ENCODE measurements at places on chromosomes 12 and 14.
A peak's percentile ranks its signal among the peaks of the same experiment; 100 is the strongest.

- peak; percentile 74 for DNase-seq
Measured at GRCh38 chr12:50201987-50202521, 34.9 kb upstream of the CERS5 start.

GRCh38 chr14:53950031-53950793 lies 6.4 kb downstream of the BMP4 start:
- no peak for DNase-seq

DNA sequence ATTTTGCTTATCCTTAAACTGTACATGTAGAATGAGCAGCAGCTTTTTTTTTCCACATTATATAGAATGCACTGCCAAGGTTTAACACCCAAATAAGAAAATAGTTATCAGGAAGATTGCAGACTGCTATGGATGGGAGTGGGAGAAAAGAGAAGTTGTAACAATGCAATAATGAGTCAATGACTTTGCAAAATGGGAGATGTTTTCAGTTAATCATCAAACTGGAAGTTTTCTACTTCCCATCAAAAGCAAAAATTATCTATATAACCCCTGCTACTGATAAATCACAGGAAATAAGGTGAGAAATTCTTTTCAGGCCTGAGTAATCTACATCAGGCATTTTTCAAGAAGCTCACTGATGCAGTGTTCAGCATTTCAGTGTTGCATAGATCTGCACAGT lies 309.1 kb downstream of the GXYLT1 start:
- DNase-seq = no peak

- DNase-seq = no peak
Measured at GRCh38 chr12:88127099-88127498, 14.8 kb downstream of the CEP290 start.

- no peak for DNase-seq
Measured at GRCh38 chr12:112168561-112168971, 43.2 kb downstream of the TRAFD1 start.

DNA sequence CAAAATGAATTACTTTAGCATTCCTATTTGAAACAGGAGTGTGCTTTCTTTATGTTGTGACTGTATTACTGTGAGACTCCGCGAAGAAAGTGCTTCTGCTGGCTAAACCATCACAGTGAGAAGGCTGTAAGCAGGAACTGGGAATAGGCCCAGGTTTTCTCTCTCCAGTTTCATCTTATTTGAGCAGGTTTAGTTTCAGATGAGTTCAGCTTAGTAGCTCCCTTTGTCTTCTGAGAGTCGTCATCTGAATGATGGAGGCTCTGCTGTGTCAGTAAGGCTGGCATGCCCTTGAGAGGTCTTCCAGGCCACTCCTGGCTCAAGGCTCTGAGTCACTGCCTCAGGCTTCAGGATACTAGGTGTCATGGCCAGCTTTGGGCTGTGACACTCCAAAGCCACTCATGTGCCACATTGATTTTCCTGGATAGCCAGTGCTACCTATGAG lies 205.6 kb upstream of the RGS6 start:
- DNase-seq = no peak

- no peak for DNase-seq
Measured at GRCh38 chr14:72636871-72637270, 257.0 kb downstream of the DPF3 start.

DNA sequence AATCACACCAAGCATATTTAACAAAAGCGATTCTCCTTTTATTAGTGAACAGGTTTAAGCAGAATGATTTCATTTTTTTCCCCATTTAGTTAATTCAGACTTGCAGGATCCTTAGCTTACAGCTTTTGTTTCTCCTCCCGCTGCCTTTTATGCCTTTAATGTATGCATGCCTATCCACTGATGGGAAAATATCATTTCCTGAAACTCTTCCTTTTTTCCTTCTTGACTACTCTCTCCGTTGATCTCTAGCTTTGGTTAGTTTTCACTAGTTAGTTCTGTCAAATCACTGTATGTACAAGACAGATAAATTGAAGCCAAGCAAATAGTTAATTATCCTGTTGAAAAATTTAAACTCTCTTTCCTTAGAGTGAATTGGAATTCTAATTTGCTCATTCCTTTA lies 26.3 kb downstream of the NKX2-1 start:
- DNase-seq = no peak

DNA sequence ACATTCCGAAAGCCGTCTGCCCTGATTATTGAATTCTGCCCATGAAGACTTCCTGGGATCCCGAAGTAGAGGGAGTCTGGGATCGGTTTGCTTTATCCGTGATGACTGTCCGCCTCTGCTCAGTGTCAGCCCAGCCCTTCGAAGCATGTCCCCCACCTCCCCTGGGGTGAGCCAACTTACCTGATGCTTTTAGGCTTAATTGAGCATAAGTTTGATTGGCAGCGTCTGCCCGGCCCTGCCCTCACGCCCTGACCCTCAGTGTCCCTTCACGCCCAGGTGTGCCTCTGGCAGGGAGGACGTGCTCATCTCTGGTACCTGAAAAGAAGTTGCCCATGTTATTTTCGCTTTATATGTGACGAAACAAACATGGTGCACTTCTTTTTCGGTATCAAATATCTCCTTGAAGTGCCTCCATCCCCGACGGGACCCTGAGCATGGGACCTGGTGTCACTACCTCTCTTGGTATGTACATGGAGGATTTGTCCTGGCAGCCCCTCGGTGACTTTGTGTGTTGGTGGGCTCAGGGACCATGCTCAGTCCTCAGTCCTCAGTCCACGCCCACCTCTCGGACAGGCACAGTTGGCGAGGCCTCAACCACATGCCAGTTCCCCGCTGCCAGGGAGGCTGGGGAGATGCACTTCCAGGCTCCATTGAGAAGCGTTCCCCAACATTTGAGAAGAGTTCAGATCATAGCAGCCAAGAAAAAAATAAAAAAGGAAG lies 130.1 kb upstream of the RTL1 start:
- DNase-seq = no peak

DNA sequence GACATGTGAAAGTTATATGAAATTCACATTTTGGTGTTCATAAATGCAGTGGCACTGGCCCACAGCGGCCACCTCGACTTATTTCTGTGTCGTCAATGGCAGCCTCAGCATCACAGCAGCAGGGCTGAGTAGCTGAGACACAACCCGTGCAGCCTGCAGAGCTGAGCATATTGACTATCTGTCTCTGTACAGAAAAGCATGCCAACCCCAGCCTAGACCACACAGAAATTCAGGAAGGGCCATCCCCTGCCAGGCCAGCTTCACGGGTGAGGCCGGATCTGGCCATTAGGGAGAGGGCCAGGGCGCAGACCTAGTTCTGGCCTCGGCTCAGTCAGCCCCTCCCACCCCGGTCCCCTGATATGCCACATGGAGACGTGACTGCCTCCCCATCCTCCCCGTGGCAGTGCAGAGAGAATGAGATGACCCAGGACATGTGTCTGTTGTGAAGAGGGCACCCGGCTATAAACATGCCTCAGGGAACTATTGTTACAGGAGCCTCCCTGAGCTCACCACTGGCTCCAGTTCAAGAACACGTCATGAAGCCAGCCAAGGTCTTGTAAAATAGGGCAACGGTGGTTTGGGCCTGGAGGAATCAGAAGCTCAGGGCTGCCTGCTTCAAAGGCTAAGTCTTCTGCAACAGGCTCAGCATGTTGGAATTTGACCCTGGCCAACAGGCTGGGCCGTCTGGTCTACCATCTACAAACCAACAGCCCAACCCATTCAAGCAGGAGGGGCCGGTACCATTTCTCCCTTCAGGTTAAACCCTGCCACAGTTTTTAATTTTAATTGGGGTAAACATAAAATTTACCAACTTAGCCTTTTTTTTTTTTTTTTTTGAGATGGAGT lies 25.5 kb downstream of the SCARB1 start:
- DNase-seq = peak; percentile 96

DNA sequence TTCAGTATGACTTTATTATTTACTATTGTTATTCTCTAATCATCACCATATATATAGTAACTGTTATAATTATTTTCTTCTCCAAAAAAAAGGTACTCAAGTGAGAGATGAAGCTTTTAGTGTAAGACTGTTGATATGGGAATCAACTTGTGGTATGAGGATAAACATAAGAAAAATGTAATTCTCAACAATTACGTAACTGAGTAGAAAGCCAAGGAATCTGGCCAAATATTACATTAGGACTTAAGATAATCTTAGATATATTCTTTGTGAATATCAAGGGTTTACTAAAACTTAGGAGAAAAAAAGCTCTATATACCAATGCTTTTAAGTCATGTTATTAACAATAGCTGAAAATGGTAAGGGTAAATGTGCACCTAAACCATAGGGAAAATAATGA lies 13.3 kb downstream of the SENP1 start:
- no peak for DNase-seq

GRCh38 chr12:116284396-116284795 lies 6.9 kb upstream of the MED13L start:
- no peak for DNase-seq

GRCh38 chr14:105021656-105022275 lies 883 bp upstream of the CDCA4 start:
- peak; percentile 48 for DNase-seq

- no peak for DNase-seq
Measured at GRCh38 chr12:91271185-91271584, 88.6 kb upstream of the DCN start.

GRCh38 chr12:20423557-20423956 lies 55.2 kb downstream of the PDE3A start:
- no peak for DNase-seq

- peak; percentile 92 for DNase-seq
Measured at GRCh38 chr12:2958432-2959191, 585 bp upstream of the TEAD4 start.

DNA sequence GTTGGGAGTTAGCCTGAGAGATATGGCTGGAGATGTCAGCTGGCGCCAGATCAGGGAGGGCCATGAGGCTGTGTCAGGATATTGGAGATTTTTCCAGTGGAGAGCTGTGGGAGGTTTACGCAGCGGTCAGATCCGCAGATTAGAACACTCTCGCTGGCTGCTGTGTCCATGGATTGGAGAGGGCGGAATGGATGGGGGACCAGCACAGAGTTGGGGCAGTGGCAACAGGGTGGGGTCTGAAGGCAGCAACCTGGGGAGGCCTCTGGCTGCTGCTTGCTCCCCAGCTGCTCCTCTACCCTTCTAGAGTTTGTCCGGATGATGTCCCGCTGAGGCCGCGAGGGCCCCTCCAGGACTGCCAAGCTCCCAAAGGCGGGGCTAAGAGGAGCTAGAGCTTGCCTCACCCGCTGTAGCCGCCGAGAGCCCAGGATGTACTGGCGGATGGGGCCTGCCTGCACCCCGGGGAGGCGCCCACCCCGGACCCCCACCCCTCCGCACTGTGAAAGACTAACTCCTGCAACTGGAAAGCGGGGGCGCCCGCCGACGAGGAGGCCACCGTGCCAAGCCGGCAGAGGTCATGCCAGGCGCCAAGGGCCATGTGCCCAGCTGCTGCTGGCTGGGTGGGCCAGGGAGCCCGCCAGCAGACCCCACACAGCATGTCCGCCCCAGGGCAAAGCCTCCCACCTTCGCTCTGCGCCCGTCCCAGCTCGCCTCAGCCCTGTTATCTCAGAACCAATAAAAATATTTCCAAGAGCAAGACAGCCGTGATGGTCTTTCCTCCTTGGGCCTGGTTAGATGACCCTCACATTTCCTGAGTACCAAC lies 20.2 kb upstream of the MLEC start:
- no peak for DNase-seq

- DNase-seq = peak; percentile 45
Measured at GRCh38 chr14:84036840-84037239, 1493.1 kb upstream of the FLRT2 start.

DNA sequence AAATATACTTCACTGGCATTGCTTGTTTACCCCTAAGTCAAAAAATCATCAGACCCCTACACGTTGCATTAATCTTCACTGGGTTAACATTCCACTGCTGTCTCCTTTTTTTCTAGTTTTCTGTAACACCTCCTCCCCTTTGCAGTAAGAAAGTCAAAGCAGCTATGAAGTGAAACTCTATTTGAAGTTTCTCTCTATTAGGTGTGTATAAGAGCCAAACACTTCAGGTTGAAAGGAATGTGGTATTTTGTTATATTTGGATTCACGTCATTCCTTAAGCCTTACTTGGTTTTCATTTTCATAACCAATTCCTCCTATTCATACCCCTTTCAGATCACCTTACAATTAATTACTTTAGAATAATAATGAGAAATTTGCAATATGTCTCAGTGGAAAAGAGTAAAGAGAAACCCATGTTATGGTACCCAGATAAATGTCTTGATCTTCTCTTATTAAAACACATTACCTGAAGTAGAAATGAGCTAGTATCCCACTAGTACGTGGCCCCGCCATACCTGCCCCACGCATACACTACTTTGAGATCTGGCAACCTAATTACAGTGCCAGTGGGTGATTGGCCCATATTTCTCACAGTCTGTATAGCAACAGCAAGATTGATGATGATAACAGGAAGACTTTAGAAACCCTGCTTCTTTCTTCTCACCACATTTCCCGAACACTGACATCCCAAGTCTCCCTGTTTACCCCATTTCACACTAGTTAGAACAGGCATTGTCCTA lies 236.4 kb upstream of the RGS6 start:
- DNase-seq = no peak

DNA sequence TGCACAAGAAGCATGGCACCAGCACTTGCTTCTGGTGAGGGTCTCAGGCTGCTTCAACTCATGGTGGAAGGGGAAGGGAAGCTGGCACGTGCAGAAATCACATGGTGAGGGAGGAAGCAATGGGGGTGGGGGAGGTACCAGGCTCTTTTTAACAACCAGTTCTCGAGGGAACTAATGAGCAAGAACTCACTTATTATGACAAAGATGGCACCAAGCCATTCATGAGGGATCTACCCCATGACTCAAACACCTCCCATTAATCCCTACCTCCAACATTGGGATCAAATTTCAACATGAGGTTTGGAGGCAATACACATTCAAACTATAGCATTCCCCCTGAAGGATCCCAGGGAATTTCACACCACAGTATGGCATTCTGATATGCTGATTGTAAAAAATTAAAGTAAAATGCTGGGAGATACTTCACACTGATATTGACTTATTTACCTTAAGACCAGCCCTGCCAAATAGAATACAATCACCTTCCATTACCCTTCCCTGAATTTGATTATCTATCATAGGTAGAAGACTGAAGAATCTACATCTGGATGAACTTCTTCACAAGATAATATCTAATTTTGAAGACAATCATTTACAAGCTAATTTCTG lies 201.7 kb upstream of the PLXNC1 start:
- no peak for DNase-seq

GRCh38 chr14:51889851-51890250 lies 29.4 kb downstream of the GNG2 start:
- DNase-seq = no peak

GRCh38 chr12:22272335-22273151 lies 62.0 kb downstream of the ST8SIA1 start:
- no peak for DNase-seq

DNA sequence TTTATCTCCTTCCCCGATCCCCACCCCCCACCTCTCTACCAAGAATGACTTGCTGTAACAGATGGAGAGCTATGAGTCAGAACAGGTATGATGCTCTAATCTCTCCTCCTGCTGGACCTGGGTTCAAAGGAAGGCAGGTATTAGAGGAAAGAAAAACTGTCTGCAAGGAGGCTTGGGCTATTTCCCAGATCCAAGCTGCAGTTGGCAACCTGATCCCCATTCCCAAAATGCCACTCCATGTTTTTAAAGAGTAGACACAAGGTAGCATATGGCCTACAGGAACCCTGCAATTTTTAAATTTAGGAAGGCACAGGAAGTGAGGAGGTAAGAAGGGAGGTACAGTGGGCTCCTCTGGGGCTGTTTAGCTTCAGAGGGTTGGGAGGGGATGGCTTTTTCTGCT lies 33.0 kb downstream of the SRRM4 start:
- DNase-seq = no peak
